ENCODE measurements at places on chromosomes 6 and 20.

DNA sequence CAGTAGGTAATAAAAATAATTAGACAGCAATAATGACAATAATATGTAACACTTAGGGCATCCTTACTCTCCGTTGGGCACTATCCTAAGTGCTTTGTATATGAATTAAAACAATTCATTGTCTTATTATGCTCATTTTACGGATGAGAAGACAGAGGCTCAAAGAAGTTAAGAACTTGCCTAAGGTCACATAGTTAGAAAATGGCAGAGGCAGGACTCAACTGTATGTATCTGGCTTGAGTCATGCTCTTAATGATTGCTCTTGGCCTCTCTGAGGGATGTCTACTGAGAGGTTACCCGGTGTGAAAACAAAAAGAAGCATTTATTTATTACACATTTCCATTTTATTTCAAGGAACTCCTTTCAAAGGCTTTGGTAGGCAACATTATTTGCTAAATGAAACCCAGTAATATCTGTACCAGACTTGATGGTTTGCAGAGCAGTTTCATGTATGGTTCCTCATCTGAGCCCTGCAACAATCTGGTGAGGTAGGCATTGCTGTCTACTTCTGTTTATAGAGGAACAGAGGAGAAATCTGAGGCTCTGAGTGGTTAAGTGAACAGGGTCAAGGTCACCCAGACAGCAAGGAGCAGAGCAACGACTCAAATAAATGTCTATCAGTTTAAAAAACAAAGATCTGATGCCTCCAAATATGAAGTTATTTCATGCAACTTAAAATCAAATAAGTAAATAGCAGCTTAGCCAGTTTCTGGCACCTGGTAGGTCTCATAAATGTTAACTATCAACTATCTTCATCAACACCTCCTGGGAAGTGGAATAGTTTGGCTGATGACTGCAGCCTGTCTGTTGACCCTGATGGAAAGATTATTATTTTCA, 4.2 kb upstream of the PARD6B start:
- DNase-seq: no peak

- no peak for DNase-seq
Measured at GRCh38 chr6:43926634-43927531, 156.9 kb downstream of the VEGFA start.

GRCh38 chr6:104640150-104640700, 219.5 kb downstream of the HACE1 start:
- no peak for DNase-seq

- DNase-seq: no peak
Measured at GRCh38 chr6:20211037-20211940, 980 bp downstream of the MBOAT1 start.
